T-cell (primary cell): ENCODE measurements at places on chromosomes 2 and 18.

DNA sequence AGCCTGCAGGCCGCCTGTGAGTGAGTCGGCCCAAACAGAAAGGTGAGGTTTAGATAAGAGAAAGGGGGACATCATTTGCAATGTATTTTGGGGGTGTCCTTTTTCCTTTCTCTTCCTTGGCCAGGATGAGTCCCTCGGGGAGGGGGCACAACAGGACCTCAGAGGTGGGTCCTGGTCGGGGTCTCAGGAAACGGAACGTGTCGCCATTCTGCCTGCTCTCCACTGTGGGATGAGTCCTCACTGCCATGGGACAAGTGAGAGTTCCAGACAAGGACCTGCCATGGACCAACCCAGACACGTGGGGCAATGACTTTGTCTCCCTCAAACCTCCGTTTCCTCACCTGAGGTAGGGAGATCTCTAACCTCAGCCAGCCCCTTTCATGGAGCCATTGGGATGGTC is 67.9 kb upstream of the TAF1B start:
- no peak for DNase-seq

DNA sequence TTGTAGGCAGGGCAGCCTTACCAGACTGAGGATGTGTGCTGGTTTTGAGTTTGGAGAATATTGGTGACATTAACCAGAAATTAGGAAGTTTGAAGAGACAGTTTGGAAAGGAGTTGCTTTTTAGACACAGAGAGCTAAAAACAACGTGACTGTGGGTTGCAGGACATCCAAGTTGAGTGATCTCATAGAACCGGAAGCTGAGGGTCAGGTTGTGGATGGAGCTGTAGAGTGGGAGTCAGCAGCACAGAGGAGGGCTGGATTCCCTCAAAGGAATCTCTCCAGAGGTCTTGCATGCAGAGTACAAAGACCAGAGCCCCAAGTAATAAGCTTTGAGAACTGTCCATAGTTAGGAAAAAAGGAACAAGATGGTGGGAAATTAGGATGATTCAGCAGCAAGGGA is 9.3 kb downstream of the MAPRE3 start:
- no peak for DNase-seq

DNA sequence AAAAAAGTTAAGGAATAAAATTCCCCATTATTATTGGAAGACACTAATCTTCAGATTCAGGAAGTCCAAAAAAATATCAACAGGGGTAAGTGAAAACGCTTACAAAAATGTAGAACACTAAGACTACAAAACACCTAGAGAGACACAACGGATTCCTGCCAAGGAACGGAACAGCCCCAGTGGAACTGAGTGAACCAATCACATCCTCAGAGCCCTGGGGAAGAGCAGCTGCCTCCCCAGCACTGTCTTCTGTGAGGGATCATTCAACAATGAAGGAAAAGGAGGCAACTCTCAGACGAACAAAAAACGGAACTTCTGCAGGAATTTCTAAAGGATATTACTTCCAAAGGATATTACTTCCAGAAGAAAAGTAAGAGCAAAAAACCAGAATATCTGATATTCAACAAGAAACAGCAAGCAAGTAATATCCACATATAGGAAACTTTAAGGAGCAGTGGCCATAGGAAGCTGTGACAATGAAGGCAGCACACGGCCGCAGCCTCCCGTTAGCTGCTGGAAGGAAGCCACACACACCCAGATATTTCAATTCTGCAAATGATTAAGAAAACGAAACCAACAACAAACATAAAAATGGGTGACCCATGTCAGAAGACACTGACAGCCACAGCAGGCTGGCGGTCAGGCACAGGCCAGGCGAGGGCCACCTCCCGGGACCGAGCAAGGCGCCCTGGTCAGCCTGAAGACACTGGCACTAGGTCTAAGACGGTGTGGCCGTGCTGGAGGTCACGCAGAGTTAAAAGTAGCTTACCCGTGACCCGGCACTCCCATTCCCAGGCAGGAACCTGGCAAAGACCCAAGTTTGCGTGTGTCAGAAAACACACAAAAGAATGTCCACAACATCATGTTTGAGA is 81.8 kb downstream of the HDAC4 start:
- peak; percentile 24 for DNase-seq

DNA sequence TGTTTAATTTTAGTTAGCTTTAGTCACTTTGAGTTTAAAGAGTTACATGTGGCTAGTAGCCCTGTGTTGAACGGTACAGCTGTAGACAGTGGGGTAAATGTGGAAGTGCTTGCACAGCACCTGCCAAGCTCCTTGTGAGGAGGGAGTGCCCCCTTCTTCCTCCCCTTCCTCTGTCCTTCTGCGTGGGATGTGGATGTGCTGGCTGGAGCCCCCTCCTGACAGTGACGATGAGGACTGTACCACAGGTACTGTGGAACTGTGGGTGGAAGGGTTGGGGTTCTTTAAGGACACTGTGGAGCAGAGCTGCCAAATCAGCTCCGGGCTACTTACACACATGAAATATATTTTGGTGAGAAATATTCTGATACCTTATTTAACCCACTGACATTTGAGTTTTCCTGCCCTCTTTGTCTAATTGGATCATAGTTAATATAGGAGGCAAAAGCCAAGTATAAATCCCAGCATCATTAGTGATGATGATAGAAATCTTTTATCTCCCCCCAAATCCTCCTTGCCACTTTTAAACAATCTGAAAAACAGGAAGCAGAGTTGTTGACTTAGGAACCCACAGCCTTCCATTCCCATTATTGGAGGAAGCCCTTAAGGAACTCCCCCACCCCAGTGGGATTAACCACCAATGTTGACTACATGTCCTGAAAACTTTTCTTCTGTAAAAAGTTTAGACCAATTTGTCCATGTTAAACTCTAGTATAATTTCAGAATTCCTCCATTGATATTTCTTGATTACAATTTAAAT is 181.3 kb downstream of the PTPRM start:
- no peak for DNase-seq

DNA sequence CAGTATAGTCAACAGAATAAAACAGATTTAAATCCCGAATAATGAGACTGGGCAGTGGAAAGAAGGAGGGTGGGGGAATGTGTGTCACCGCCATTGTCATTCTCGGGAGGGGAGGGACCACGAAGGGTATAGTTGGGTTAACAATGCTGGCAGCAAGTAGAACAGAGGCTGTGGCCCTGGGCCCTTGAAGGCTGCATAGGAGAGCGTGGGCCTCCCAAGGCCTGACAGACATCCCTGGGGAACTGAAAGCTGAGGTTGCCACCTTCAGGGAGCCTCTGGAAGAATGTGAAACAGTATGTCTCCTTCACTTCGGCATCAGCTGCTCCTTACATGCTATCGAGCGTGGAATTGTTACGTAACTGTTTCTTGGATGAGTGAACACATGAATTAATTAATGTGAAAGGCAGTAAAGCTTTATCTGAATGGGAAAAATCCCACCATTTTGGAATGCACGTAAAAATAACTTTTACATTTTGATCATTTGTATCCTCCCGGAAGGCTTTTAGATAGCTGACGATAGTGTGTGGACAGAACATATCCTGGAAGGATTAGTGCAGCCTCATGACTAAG is 92.8 kb upstream of the TTC39C start:
- DNase-seq = no peak

- DNase-seq = no peak
These were observed 627 bp upstream of the GALR1 start for GRCh38 chr18:77248873-77249568.

- no peak for DNase-seq
These were observed 24.5 kb upstream of the TGIF1 start for GRCh38 chr18:3425446-3425845.

GRCh38 chr2:26725521-26725820 is 32.9 kb downstream of the KCNK3 start:
- DNase-seq = no peak

DNA sequence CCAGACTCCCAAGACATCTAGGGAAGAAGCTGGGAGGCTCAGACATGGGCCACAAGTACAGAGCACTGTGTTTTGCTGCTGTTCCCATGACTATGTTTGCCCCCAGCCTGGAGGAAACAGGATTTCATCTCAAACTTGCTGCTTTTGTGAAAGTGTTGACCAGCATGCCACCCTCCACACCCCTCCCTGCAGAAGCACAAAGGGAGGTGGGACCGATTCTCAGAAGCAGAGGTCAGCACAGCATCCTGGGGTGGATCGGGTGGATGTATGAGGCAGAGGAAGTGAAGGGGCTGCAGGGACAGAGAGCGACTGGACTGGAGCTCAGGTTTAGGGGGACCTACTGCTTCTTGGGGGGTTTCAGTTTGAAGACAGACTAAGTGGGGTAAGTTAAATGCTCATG is 209.2 kb downstream of the ZNF516 start:
- no peak for DNase-seq

GRCh38 chr2:45380131-45380836 is 230.8 kb downstream of the SRBD1 start:
- DNase-seq = no peak

DNA sequence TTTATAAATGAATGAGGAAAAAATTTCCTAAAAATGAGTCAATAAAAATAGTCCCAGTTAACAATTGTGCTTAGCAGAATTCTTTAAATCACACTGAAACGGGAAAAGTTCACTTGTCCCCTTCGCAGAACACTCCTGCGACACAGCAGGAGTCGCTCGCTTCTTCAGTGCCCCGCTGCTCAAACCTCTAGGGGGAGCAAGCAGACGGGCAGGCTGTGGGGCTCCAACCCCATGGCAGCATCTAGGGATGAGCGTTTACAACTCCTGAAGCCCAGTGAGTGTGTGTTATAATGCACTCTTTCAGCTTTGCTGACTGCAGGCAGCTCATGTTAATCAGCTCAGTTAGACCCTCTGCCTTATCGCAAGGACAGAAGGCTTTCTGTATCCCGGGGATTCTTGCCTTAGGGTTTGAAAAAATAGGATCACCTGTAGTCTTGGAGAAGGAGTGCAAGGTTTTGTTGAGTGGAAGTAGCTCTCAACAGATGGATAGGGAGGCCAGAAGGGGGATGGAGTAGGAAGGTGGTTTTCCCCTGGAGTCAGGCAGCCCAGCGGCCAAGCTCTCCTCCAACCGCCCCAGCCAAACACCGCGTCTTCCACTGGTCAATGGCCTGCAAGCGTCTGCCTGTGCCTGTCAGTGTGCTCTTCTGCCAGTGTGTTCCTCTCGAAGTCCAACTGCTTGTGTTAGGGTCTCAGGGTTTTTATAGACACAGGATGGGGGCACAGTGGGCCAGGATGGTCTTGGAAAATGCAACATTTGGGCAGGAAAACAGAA is 1977.7 kb upstream of the LRRTM1 start:
- DNase-seq = no peak

- no peak for DNase-seq
These were observed 347.6 kb upstream of the VRK2 start for GRCh38 chr2:57698935-57699449.

- DNase-seq = no peak
These were observed 129.0 kb downstream of the EVA1A start for GRCh38 chr2:75431763-75432162.

DNA sequence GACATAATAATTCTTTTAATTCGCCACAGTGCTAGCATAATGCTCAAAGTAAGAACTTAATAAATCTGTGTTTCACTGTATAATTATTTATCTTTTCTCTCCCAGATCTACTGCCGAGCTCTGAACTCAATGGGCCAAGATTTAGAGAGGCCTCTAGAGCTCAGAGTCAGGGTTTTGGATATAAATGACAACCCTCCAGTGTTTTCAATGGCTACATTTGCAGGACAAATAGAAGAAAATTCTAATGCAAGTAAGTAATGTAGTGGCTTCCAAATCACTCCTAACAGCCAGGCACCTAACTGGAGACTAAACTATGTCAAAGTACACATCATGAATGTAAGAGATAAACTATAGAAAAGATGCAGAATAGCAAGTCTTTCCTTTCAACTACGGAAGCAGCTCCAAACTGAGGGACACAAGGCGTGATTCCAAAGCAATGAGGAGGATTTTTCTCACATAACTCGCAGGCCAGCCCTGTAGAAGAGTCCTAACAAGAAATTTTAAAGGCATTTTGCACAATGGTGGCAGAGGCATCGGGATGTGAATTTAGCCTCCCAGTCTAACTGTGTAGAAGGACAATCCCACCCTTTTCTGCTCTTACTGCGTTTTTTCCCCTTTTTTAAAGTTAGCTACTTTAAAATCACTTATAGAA is 12.0 kb downstream of the DSG1 start:
- DNase-seq = no peak
